Mesenteric fat pad (tissue), 1 donor: ENCODE measurements at places on chromosomes 7 and 10. TPM values are rescaled to one million over a fixed set of nuclear protein-coding genes. Genes with fewer than 3 reads are reported as not detected.

The CFAP69 gene
- 10.4 TPM for total RNA-seq

The OR2A7 gene
- total RNA-seq, result 3.8 TPM

The CALML3 gene
- not detected for total RNA-seq

The VENTX gene
- total RNA-seq, result 4.0 TPM

The SEM1 gene
- 40.4 TPM for total RNA-seq

The OR2A1 gene
- 0.16 TPM for total RNA-seq

The SORCS1 gene
- 0.16 TPM for total RNA-seq

The SAP25 gene
- 2.3 TPM for total RNA-seq

The BTBD16 gene
- not detected for total RNA-seq

The PGAM2 gene
- not detected for total RNA-seq

The SLC25A13 gene
- 30.5 TPM for total RNA-seq

The FAM221A gene
- 6.2 TPM for total RNA-seq

The CTBP2 gene
- 56.5 TPM for total RNA-seq

The SSMEM1 gene
- total RNA-seq, result 0.39 TPM

The TBX20 gene
- total RNA-seq, result 0.16 TPM

The AKR1C4 gene
- total RNA-seq, result not detected

The CCL26 gene
- total RNA-seq, result 21.4 TPM

The MYO1G gene
- 8.7 TPM for total RNA-seq

The CDK1 gene
- total RNA-seq, result 0.45 TPM

The FEZF1 gene
- not detected for total RNA-seq

The ZNF425 gene
- 0.64 TPM for total RNA-seq

The SH2D4B gene
- 0.35 TPM for total RNA-seq

The OR2A12 gene
- not detected for total RNA-seq

The CLRN3 gene
- 0.29 TPM for total RNA-seq

The NPY gene
- not detected for total RNA-seq

The ANKRD1 gene
- 1.6 TPM for total RNA-seq

The CCT6A gene
- total RNA-seq, result 99.8 TPM

The CREB5 gene
- total RNA-seq, result 45.3 TPM

The DNAJC12 gene
- total RNA-seq, result 1.0 TPM

The PROSER2 gene
- total RNA-seq, result 9.1 TPM

The PRPS1L1 gene
- not detected for total RNA-seq

The NRCAM gene
- total RNA-seq, result 9.1 TPM

The MLXIPL gene
- total RNA-seq, result 91.5 TPM

The ACTA2 gene
- 204 TPM for total RNA-seq

The FRMD4A gene
- total RNA-seq, result 188 TPM

The VIPR2 gene
- 4.6 TPM for total RNA-seq

The NEUROG3 gene
- 0.71 TPM for total RNA-seq

The ASB10 gene
- not detected for total RNA-seq

The FGFBP3 gene
- 1.1 TPM for total RNA-seq

The AGAP9 gene
- total RNA-seq, result 4.7 TPM

The PHKG1 gene
- total RNA-seq, result 2.8 TPM

The CHAT gene
- not detected for total RNA-seq

The AGMO gene
- 2.9 TPM for total RNA-seq

The SRGN gene
- total RNA-seq, result 404 TPM

The SNX8 gene
- total RNA-seq, result 69.0 TPM

The MMD2 gene
- total RNA-seq, result not detected

The CCL24 gene
- not detected for total RNA-seq

The TACC2 gene
- total RNA-seq, result 31.0 TPM

The CC2D2B gene
- total RNA-seq, result 2.6 TPM

The SLC18A2 gene
- total RNA-seq, result 0.42 TPM

The HOXA3 gene
- total RNA-seq, result 5.8 TPM

The WDFY4 gene
- 10.1 TPM for total RNA-seq

The GIMAP6 gene
- 46.6 TPM for total RNA-seq

The DYNC1I1 gene
- 4.3 TPM for total RNA-seq
